ENCODE measurements at places on chromosomes 5 and 9.

DNA sequence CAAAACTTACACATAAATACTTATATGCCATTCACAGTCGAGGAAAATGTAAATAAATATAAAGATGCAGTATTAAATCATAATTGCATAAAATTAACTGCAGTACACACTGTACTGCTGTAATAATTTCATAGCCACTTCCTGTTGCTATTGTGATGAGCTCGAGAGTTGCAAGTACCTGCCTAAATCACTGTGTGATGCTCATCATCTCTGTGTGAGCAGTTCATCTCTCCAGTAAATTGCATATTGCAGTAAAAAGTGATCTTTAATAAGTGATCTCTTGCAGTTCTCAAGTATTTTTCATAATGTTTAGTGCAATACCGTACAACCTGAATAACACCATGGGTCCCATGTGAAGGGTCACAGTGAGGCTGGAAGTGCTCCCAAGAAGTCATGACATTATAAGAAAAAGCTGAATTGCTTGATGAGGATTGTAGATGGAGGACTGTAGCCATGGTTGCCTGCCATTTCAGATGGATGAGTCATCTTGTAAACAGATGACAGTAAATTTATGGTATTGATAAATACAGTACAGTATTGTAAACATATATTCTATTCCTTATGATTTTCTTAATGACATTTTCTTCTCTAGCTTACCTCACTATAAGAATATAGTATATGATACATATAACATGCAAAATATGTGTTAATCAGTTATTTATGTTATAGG, 34.9 kb downstream of the SYK start:
- DNase-seq = no peak

DNA sequence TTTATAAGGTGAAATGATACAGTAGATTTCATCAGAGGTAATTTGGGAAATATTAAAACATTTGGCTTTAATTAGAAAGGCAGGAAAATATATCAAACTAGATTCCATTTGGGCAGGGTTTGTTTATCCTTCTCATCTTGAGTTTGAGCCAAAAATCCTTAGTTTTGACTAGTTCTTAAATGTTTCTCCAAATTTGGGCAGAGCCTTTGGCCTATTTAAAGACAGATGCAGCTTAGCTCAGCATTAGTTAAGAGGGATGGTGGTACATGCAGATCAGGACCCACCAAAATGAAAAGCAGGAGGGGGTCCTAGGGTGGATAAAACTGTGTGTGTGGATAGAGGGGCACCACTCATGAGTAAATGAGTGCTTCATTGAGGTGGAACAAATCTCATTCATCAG, 20.3 kb upstream of the ARRDC3 start:
- DNase-seq = no peak

GRCh38 chr9:13555516-13555915, 276.0 kb upstream of the MPDZ start:
- no peak for DNase-seq

DNA sequence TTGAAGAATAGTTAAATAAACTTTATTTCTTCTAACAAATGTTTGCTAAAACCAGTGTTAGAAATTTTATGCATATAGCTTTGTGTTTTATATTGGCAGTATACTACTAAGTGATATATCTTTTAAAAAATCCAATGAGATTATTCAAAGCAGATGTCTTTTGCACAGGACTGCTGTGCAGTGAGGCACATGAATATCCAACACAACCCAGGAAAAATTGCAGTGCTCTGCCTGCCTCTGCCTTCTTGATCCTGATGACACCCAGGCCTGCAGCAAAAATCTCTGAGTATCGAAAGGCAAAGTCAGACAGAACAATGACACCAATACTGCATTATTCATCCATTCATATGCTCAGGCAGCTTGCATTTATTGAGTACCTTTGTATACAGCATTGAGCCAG, 1076.5 kb upstream of the ARRDC3 start:
- no peak for DNase-seq

- DNase-seq = no peak
Measured at GRCh38 chr5:113692891-113693457, 179.5 kb downstream of the YTHDC2 start.

DNA sequence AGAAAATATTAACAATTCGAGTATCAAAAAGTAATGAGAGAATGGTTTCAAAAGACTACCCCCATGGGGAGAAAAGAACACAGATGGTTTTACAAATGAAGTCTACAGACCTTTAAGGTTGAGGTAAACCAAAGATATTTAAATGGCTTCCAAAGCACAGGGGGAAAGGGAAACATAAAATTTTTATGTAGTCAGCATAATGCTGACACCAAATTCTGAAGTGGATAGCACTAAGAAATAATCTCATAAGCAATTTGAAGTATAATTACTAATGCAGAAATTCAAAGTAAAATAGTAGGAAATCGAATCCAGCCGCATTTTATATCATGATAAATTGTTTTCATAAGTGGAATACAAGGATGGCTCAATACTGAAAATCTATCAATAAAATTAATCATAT, 30.3 kb upstream of the SPATA31C2 start:
- DNase-seq = no peak

DNA sequence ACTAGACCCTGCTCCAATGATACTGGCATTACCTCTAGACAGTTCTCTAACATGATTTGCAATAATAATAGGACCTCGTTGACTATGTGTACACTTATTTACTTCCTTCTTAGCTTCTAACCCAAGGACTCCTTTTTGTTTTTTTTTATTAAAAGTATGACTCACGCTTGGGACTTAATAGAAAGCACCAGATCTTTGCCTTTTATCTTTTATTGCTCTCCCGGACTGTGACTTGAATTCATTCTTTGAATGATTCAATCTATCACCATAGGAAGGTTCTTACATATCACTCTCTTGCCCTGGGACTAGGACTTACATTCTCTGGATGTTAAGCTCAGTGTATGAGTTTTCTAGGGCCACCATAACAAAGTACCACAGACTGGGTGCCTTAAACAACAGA, 9.0 kb downstream of the C9 start:
- DNase-seq = no peak

- no peak for DNase-seq
Measured at GRCh38 chr5:170176916-170177315, 55.9 kb upstream of the C5orf58 start.

GRCh38 chr5:65391591-65391990, 90.1 kb downstream of the ADAMTS6 start:
- DNase-seq = no peak

GRCh38 chr5:80206282-80206681, 49.6 kb downstream of the SERINC5 start:
- DNase-seq = no peak

- DNase-seq = no peak
Measured at GRCh38 chr9:89380437-89381307, 62.4 kb downstream of the SECISBP2 start.

DNA sequence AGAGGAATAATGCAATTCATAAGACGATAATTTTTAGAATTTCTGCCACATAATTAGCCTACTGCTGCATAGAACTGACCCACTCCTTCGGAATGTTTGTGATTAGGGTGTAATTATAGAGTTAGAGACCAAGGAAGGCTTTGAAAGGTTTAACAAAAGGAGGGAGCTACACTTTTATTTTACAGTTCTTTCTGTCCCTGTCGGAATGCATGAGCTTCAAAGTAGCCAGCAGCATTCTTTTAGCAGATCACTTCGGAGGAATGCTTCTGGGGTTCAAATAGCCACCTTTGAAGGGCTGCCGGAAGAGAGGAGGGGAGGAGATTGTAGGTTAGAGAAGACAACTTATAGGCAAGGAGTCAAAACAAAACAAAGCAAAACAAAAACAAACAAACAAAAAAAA, 168.1 kb downstream of the GRIA1 start:
- DNase-seq = no peak
